ENCODE measurements at places on chromosomes 4 and X.
A peak's percentile ranks its signal among the peaks of the same experiment; 100 is the strongest.

DNA sequence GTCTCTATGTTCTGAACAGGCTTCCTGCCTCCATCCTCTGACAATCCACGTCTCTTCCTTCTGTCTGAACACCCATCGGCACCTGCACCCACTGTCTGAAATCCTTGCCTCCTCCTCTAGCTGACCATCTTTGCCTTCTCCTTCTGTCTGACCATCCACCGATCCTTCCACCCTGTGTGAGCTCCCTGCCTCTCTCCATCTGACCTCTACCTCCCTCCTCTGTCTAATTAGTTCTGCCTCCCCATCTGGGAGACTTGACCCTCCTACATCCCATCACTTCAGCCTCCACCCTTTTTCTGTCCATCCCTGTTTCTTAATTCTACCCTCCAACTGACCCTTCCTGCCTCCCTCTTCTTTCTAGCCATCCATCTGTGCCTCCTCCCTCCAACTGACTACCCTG lies 10.0 kb downstream of the SLC38A5 start:
- DNase-seq, result no peak

- no peak for DNase-seq
Measured at GRCh38 chr4:66820681-66821080, 724.6 kb downstream of the CENPC start.

DNA sequence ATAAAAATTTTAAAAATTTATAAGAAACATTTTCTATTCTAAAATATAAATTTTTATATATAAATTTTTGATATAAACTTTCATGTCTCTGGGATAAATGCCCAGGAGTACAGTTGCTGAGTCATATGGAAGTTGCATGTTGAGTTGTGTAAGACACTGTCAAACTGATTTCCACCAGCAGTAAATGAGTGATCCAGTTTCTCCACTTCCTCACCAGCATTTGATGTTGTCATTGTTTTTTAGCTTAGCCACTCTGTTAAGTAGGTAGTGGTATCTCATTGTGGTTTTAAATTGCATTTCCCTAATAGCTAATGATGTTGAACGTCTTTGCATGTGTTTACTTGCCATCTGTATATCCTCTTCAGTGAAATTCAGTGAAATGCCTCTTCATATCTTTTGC lies 66.5 kb downstream of the MAMLD1 start:
- peak; percentile 53 for DNase-seq

DNA sequence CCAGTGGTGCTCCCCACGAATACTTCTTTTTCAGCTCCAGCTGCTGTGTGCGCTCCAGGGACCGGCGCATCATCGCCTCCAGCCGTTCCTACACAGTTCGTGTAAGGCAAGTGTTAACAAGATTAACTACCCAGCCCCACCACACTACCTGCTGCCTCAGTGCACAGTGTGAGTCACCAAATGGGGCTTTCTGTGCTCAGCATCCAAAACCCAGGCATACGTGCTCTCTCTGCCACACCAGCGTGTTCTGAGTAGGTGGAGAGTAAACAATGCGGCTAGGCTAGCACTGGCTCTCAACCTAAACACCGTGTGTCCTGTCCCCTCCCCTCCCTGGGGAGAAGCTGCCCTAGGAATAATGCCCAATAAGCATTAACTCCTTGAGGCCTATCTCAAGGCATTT lies 60.0 kb downstream of the MAP7D2 start:
- no peak for DNase-seq

- no peak for DNase-seq
Measured at GRCh38 chr4:152983221-152983620, 47.1 kb downstream of the FHDC1 start.

DNA sequence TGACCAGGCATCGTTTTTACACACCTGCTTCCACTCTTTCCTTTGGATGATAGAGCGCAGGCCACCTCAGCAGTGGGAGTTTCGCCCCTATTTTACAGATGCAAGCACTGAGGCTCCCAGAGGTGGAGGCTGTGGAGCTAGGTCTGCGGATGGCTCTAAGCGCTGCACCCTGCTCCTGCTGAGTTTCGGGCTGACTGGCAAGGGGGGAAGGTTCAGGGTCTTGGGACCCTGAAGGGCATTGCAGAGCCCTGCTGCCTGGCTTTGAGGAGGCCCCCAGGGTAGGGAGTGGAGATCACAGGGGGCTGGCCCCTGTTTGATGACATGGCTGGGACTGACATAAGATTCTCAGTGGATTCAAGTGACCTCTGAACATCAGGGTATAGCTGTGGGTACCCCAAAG lies 62.8 kb upstream of the NKX1-1 start:
- DNase-seq, result no peak

- no peak for DNase-seq
Measured at GRCh38 chr4:149709640-149710039, 106.0 kb downstream of the IQCM start.

DNA sequence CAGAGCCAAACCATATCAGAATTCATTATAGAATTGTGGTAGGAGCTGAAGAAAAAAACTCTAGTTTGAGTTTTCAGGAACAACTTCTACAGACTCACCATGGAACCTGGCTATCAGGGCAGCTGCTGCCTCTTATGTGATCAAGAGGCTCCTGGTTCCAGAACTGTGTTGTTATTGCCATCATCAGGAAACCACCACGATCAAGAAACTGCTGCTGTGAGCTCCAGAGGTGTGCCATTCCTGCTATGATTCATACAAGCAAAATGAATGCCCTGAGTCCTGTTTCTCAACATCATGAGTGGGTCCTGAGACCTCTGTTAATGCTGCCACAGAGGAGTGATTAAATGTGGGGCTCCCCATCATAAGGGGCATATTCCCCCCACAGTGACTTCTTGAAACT lies 43.7 kb downstream of the TASL start:
- no peak for DNase-seq

GRCh38 chr4:18050448-18050847 lies 28.9 kb upstream of the LCORL start:
- DNase-seq, result no peak

DNA sequence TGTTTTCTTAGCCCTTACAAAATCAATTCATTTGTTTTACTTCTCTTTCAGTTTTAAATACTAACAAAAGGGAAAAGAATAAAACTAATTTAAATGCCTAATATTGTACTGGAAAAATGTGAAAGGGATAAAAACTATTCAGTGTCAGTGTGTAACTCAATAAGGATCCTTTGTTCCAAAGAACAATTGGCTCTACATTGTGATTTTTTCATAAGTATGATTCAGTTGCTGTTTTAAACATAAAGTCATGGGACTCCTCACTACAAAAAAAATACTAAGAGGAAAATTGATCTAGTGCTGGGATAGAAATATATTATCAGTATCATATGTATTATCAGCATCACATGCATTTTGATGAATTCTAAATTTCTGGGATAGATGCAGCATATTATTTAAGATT lies 199.4 kb upstream of the TRAM1L1 start:
- DNase-seq, result no peak

GRCh38 chrX:46713672-46714490 lies 45.0 kb downstream of the SLC9A7 start:
- DNase-seq, result no peak

DNA sequence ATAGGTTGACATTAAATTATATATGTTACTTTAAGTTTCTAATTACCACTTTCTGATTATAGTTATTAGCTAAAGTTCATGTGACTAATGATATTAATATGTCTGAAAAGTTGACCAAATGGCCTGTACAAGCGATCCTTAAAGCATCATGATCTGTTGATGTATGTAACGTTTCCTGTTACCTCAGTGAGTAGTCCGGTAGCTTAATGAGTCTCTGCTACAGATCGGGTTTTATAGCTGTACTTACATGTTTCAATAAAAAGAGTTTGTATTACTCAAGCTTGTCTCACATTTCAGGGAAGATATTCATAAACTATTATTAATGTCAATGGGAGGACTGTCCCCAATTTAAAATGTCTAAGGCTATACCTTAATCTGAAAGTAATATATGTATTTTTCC lies 246.3 kb downstream of the PPP3CA start:
- DNase-seq, result no peak

DNA sequence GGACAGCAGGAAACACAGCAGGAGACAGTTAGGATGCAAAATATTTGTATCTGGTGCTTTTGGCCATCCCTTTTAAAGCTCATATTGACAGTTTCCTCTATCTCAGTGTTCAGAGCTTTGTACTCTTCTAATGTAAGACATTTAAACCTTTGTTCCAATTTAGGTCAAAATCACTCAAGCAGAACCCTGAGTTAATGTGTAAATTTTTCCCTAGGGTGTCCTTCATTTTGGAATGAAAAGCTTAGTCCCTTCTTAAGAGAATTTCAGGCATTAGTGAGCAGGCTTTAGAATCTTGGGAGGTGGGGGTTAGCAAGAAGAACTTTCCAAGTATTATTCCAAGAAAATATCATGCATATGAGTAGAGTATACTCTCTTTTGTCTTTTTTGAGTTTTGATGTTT lies 188.7 kb downstream of the GBA3 start:
- DNase-seq, result no peak

DNA sequence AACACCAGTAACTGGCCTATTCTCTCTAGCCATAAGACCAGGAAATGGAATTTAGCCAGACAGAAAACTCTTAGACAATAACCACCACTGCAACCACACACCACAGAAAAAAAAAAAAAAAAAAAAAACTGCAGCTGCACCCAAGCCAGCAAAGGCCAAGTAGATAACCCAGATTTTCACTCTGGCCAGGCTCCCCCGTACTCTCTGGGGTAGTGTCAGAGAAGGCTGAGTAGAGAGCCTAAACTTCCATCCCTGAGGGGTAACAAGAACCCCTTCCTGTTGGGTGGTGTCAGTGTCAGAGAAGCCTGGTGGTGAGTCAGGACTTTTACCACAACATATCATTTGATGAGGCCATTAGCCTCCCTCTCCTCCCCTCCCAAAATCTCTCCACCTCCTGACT lies 5.6 kb upstream of the DLG3 start:
- DNase-seq, result peak; percentile 9

GRCh38 chrX:68892651-68893050 lies 63.8 kb downstream of the EFNB1 start:
- no peak for DNase-seq

GRCh38 chr4:139455126-139455538 lies 1.2 kb downstream of the RAB33B start:
- no peak for DNase-seq

GRCh38 chrX:130130990-130131389 lies 20.7 kb upstream of the ELF4 start:
- no peak for DNase-seq

GRCh38 chrX:129958814-129959492 lies 23.5 kb upstream of the BCORL1 start:
- no peak for DNase-seq

DNA sequence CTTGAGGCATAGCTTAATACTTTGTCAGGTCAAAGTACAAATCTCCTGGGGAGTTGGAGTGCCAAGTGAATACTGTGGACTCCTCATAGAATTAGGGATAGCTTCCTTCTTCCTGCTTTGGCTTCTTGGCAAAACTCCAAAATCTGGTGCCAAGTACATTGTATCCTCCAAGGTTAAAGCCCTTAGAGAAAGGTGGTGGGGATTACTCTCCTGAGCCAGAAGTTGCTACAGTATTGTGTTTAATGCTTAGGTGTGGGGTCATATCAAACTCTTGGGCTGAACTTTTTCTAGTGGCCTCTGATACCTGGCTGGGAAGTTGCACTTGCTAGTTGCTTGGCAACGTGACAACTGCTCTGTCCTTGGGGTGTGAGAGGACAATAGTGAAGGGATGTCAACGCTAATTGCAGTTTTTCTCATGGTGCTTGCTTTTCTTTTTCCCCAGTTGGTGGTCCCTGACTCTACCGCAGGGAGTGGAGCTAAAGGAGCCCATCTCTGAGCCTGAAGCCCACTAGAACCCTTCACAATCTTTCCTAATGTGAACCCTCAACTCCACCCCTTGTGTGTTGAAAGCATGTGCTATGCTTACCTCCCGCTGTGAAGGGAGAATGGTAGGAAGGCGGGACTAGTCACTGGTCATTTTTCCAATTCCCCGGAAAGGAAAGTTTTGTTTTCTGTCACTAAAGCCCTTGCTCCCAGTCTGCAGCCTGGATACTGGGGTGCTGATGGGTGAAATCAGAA lies 35.5 kb downstream of the DLG3 start:
- no peak for DNase-seq

GRCh38 chr4:104425948-104426347 lies 68.7 kb downstream of the CXXC4 start:
- DNase-seq, result no peak

DNA sequence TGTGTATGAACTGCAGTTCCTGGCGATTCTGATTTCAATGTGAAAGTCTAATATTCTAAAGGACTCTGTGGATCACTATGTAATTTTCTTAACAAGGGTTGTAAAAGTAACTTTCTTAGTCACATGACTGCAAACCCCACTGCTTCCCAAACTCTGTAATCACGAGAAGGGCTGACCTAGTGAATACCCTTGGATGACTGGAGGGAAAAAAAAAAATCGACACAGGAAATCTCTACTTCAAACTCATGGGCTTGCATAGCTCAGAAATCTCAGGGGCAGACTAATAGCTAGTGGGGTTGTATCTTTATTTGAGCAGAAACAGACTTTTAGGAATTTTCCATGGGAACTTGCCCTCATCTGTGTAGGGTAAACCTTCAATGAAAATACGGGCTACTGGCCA lies 4.8 kb upstream of the MXRA5 start:
- DNase-seq, result no peak

GRCh38 chrX:138127314-138127713 lies 561.4 kb downstream of the ZIC3 start:
- no peak for DNase-seq

GRCh38 chr4:153780221-153780620 lies 8.7 kb downstream of the SFRP2 start:
- no peak for DNase-seq
